ENCODE measurements at places on chromosomes 5 and 9.

DNA sequence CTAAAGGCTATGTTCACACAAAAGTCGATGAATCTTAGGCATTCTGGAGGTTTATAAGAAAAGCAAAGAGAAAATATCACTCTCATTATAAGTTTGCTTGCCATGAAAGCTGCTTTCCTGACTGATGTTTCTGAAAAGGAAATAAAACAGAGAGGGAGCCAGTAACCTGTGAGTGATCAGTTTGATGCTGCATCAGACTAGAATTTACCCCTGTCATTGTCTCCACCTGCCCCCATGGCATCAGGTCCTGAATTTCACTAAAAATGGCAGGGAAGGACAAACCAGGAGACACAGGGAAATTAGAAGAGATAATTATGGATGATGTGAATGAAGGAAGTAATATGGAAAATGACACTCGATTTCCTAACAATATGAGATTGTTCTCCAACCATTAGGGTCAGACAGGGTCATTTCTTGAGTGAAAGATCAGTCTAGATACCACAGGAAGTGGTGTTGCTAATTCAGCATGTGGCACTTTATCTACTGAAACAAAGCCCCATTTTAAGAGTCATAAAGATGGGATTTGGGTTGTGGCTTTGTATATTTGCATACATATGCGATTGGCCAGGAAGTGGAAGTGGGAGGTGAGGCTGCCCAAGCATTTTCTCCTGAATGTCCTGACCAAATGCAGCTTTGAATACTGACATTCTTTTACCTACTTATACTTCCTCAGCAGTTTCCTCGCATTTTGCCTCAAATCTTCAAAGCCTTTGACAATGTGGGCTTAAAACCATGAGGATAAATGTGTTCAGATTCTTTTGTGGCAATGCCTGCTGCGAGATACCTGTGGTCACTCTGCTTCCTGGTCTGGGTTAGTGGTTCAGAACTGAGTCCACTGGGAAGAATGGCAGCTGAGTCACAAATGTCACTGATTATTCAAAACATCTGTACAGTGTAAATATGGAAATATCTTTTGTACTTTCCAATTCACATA, 29.7 kb downstream of the MEGF10 start:
- DNase-seq, result no peak

GRCh38 chr9:69379270-69379982, 54.4 kb downstream of the ENTREP1 start:
- no peak for DNase-seq

DNA sequence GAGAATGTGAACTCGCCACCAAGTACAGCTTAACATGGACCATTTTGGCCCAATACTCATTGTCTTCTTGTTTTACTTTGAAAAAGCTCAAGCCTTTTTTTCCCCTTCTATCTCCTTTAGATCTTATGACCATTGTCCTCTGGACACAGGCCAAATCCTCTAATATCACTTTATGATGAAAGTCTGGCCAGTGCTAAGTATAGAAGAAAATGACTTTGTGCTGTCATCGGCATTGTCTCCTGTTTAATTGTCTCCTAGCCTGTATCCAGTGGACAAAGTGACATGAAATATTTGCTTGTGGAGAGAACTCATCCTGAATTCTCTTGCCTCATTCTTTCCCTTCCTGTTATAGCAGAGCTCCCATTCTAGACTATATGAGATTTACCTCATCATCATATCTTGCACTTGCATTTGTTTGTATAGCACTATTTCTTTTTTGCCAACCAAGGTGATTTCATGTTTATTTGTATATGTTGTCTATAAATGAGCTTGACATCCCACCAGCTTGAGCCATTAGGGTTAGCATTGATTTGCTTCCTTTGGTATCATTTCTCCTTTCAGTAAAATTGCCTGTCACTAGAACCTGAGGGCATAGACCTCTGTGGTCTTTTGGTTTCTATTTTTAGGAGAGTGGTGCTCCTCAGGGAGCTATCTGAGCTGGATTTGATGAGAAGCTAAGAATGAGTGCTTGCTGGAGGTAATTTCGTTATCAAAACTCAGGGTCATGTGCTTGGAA, 18.8 kb upstream of the TNFAIP8 start:
- DNase-seq, result no peak

DNA sequence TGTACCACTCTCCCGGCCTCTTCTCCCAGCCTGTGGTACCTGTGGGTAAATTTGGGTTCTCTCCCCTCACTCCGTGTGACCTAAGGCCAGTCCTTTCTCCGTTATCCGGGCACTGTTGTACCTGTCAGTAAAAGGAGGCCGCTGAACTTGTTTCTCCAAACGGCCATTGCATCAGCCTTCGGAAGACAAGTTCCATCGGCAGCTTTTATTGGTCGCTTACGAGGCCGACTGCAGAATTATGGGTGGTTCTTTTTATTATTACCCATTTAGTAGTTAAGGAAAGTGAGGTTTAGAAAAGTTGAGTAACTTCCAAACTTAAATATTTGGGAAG, 558 bp downstream of the GRPEL2 start:
- DNase-seq, result no peak

DNA sequence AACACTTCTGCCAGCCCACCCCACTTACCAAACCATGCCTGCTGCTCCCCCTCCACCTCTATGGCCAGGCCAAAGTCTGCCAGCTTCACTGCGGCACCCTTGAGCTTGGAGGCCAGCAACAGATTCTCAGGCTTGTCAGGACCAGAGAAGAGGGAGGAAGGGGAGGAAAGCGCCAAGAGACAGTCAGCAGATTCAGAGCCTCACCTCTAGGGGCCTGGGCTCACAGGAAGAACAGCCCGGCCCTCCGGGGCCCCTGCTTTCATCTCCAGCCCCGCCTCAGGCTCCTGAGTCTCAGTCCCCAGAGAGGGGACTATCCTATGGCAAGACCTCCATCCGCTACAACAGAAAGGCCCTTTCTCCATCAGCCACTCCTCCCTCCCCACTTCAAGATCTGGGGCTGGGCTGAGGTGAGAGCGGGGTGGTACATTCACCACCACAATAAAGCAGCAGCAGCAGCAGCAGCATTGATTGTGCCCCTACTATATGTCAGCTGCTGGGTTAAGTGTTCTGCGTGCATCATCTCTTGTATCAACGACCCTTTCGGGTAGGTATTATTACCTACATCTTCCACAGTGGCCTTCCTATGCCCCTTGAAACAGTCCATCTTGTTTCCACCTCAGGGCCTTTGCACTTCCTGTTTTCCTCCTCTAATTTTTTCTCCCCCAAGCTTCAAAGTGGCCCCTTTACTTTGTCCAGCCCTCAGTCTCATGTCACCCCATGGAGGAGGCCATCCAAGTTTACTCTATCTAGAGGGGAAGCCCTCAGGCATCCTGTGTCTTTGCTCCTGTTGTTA, 36.0 kb downstream of the CAMK2A start:
- no peak for DNase-seq

DNA sequence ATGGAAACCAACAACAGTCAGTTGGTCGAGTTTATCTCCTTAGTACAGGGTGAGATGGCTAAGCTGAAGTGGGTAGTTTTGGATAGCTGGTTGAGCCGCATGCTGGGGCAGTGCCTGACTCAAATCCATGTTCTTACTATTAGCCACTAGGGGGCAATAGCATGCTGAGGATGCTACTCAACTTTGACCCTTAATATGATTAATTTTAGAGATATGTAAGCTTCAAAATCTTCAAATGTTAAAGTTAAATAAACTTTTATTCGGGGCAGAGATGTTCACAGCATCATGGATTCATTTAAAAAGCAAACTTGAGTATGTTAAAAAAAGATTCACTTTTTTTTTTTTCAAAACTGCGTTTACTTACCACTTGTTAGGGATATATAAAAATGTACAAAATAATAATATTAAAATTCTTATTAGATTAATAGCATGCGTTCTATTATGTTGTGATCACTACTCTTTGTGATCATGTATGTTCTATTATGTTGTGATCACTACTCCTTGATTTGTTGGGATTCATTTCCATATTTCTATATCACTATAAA, 57.0 kb downstream of the C9orf153 start:
- DNase-seq, result no peak

DNA sequence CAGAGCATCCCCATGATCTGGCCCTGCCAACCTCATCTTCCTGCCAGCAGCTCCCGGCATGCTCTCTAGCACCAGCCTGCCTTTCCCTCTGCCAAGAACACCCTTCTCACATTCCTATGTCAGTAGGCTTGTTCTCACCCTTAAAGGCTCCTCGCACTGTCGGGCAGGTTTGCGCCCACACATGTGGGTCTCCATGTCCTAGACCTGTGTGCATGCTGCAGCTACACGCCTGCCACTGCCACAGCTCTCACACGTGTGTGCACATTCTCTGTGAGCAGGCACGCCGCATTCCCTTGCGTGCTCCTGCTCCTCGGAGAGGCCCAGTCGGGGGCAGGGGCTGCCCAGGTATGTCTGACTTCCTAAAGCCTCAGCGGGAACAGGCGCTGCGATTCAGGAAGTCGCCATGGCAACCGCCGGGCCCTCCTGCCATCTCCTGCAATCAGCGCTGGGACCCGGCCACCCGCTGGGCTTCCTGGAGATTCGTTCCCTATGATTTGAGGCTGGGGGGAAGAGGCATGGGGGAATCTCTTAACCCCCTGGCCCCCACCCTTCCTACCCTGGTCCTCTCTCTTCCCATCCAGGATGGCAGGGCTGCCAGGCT, 28.1 kb downstream of the NDUFA8 start:
- no peak for DNase-seq

- DNase-seq, result peak; percentile 65
These were observed 6.2 kb upstream of the PRR7 start for GRCh38 chr5:177440211-177440989.

GRCh38 chr9:30078195-30078594, 2306.2 kb upstream of the ACO1 start:
- no peak for DNase-seq

GRCh38 chr9:133981958-133982681, 10.0 kb downstream of the VAV2 start:
- no peak for DNase-seq

DNA sequence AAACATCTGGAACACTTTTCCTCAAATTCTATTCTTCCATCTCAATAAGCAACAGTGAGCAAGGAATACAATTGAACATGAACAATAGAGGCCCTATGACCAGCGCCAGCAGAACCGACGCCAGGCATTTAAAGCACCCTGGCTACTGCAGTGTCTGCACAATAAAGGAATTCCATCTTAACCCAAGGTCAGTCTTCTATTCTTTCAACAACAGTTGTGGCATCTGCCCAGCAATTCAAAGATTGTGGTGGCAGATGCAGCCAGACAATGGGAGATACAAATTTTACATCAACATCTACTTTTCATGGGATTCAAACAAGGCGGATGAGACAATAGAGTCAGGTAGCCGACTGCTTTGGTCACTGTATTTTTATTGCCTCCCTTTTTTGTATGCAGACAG, 65.9 kb downstream of the ELL2 start:
- DNase-seq, result no peak

- DNase-seq, result no peak
These were observed 41.2 kb upstream of the FLT4 start for GRCh38 chr5:180690562-180690961.

DNA sequence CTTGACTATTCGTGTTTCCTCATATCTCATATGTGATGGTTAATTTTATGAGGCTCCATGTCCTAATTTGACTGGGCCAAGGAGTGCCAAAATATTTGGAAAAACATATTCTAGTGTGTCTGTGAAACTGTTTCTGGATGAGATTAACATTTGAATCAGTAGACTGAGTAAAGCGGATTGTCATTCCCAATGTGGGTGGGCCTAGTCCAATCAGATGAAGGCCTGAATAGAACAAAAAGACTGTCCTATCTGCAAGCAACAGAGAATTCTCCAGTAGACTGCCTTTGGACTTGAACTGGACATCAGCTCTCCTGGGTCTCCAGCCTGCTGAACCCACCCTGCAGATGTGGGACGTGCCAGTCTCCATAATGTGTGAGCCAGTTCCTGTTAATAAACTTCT, 13.5 kb upstream of the SLCO4C1 start:
- no peak for DNase-seq

DNA sequence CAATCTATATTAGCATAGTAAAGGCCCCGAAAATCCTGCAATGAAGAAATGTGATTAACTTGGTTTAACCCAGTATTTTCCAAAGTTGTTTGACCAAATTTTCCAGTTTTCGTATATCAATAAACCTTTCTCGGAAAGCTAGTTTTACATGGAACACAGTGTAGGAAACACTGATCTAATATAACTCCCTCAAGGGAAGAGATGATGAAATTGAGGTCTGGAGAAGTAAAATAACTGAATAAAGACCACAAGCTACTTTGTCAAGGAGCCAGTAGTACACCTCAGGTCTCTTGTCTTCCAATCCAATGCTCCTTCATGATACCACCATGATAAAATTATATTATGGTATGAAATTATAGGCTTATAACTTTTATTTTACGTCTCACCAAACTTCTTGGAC, 118.1 kb upstream of the TARS1 start:
- DNase-seq, result no peak

DNA sequence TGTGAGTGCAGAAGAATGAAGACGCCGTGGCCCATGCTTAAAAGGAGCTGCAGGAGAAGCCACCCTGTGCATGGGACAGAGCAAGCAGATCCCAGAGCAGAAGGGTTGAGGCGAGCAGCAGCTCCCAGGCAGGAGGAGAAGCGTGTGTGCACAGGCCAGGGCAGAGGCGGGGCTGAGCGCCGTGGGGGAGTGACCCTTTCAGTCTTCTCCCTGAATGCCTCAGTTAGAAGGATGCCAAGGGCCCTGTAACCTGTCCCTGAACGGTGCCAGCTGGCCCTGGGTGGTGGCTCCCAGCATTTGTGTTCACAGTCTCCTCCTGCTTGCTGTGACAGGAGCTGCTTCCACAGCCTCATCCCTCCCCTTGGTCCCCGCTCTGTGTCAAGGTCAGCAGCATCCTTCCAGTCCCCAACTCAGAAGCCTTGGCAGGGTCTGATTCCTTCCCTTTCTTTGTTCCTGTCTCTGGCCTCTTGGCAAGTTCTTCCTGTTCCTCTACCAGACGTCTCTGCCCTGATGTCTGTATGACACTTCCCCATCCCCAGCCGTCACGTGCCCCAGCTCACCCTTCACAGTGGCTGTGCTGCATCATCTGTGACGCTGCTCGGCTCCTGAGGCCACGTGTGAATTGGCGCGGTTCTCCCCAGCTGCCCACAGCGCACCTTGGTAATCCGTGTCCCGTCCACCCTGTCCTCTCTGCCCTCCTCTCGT, 5.2 kb downstream of the EXOC3 start:
- DNase-seq, result no peak

DNA sequence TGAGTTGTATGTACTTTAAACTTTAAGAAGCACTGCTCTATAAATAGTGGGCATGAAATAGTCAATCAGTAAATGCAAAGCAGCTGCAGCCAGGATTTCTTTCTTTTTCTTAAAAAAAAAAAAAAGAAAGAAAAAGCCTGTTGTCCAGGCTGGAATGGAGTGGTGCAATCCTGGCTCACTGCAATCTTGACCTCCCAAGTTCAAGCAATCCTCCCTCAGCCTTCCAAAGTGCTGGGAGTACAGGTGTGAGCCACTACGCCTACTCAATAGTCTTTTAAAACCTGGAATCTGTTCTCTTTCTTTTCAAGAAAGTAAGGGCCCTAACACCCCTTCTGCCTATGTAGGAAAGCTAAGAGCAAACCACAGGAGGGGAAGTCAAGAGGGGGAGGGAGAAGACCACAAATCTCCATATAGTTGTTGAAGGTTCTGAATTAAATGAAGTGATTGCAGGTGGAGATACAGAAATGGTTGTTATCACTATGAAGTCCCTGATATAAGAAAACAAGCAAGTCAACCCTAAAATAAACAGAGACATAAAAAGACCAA, 20.6 kb upstream of the TPD52L3 start:
- no peak for DNase-seq
